ENCODE measurements at places on chromosomes 16 and 17.

DNA sequence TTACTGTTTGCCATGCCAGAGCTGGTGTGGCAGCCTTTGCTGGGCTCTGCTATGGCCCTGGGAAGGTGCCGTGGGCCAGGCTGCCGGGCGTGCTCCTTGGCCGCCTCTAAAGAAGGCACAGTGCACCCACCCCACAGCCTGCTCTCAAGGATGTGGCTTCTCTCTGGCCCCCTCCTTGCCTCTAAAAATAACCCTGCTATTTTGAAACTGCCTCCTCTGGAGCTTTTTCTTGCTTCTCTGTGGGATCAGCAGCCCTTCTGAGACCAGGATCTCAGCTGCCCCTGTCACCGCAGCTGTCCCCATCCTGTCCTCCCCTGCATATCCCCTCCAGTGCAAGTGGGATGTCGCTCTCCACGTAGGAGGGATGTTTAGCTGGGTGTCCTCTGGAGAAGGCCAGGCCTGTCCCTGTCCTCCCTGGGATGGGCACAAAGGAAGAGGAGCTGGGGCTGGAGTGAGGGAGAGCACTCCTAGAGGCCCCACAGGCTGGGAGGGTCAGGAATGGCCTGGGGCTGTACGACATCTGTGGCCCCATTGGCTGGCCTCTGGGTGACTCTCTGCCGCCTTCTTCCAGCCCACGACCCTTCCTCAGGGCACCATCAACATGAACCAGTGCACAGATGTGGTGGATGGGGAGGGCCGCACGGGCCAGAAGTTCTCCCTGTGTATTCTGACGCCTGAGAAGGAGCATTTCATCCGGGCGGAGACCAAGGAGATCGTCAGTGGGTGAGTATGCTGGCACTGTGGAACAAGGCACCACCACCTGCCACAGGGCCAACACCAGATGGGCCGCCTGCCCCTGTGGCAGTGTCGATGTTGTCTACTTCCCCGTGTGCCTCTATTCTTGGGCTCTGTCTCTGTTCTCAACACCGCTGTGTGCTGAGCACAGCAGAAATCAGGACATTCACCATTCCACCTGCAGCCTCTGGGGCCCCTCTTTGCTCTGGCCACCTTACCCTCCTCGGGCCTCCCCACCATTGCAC lies 79.7 kb downstream of the PLD6 start:
- DNase-seq = no peak

DNA sequence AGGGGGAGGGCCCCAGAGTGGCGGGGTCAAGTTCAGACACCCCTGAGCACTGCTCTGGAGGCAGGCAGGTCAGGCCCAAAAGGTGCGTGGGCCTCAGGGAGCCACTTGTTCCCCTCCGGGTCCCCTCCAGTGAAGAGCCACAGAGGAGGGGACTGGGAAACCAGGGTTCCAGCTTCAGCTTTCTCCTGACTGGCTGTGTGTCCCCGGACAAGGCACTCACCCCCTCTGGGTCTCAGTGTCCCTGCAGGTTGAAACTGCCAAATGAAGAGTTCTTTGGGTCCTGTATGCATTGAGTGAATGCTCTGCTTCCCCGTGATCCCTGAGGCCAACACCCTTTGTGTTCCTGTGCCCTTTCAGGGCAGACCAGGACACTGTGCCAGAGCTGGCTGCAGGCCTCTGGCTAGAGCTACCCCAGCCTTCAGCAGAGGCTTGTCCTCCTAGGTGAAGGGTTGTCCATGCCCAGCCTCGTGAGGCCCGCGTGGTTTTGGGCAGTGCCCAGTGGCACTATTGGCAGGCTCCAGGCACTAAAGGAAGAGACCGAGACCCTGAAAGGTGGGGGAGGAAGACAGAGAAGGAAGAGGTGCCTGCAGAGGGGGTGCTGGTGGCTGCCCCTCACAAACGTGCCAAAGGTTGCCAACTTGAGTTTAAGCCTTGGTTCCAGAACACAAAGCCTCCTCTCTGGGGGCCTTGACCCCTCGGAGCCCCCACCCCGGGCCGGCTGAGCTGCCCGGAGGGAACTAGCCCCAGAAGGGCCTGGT lies 13.3 kb upstream of the WNT3 start:
- no peak for DNase-seq

DNA sequence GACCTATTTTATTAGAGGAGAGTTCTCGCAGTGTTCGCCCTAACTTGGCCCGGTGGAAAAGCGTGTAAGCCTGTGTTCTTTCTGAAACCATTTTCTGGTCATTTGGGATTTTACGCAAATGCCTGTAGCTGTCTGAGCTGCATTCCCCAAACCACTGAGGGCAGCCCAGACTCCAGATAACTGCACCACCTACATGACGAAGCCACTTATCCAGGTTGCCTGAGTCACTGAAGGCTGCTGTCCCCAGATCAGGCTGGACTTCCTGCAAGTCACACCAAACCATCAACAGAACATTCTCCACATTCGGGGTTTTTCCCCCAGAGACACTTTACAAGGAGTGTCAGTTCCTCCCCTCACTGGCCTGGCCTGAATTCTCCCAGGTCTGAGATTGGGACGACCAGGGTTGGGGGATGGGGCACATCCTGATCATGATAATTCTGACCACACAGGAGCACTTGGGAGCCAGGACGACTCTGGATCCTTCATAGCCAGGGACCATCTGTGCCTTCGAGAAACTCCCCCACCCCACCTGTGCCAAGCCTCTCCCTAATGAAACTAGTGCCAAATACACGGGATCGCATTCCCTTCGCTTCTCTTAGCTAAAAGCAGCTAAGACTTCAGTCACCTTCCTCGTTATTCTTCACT lies 2.3 kb downstream of the RPRML start:
- DNase-seq = no peak

GRCh38 chr17:48616717-48617470 lies 1.8 kb upstream of the HOXB8 start:
- no peak for DNase-seq

DNA sequence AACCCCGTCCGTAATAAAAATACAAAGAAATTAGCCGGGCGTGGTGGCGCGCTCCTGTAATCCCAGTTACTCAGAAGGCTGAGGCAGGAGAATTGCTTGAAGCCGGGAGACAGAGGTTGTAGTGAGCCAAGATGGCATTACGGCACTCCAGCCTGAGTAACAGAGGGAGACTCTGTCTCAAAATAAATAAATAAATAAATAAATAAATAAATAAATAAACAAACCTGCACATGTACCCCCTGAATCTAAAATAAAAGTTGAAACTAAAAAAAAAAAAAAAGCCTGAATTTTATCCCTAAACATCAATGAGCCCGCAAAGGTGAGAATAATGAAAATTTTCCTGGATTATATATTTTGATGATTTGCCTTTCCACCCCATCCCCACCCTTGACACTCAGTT lies 124.7 kb downstream of the CDH11 start:
- DNase-seq = no peak

DNA sequence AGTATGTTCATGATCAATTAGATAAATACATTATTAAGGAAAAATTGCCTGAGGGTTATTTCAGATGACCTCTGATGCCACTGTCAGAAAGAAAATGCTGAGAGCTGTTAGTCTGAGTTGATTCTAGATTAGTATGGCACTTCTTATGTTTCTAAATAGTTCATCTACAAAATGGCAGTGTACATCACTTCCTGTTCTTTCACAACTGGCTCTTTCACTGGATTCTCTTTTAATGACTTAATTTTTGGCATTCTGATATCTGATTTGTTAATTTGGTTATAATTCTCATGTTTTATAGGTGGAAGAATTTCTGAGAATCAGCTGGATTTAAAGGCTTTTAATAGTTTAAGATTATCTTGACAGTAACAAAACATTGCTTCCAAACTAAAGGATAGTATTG lies 3.3 kb downstream of the TAOK1 start:
- DNase-seq = no peak

DNA sequence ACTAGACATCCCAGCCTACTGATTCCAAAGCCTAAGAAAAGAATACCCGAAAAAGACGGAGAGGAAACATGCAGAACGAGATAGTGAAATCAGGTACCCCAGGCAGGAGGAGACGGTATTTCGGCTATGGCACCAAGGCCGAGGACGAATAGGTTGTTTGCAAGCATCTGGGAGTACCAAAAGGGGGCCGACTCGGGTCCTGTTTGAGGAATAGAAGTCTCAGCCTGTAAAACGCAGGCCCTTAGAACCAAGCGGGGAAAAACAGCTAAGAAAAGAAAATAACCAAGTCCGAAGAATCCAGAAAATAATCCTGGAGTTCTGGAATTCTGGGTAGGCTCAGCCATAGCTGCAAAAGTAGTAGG lies 537 bp downstream of the SLC35B1 start:
- DNase-seq = peak; percentile 40

GRCh38 chr17:61412143-61412859 lies 12.7 kb downstream of the TBX2 start:
- DNase-seq = peak; percentile 81

DNA sequence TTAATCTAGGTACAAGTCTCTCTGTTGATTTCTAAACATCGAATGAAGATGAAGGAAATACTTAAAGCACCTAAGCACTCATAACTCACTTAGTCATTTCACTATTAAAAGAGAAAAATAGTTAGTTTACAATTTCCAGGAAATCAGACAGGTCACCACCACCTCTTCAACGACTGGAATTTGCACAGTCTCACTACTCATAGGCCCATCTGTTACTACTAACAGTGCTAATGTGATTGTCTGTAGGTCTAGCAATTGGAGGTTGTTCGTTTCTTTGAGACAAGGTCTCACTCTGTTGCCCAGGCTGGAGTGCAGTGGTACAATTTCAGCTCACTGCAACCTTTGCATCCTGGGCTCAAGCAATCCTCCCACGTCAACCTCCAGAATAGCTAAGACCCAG lies 444.6 kb downstream of the MAF start:
- no peak for DNase-seq

- DNase-seq = no peak
These were observed 38.7 kb downstream of the TIMM22 start for GRCh38 chr17:1035546-1036170.

DNA sequence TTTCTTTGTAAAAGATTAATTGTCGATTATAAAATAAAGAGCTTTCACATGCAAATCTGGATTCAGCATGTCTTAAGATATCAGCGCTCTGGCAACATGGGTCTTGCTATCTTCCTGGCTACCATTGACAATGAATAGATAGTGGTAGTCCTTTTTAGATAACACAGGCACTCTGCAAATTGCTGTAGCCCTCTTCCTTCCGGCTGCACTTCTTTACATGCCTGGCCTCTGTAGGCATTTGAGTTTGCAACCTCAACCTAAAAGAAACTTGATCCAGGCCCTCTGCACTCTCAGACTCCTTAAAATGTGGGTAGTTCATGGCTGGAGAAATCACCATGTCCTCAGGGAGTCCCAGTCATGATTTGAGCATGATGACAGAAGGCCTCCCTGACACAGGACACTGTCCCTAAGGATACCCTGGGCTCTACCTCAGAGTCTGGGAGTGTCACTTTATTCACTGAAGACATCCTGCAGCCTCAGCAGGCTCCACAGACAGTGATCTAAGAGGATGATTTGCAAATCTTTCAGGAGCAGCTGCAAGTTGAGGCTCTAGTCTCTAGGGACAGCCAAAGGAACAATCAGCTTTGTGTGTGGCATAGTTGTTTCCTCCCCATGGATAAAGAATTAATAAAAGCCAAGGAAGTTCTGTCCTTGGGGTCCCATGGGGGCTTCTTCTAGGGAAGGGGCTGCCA lies 529.4 kb downstream of the RBFOX1 start:
- no peak for DNase-seq

- DNase-seq = no peak
These were observed 13.7 kb downstream of the ZNRF1 start for GRCh38 chr16:75012380-75013081.

DNA sequence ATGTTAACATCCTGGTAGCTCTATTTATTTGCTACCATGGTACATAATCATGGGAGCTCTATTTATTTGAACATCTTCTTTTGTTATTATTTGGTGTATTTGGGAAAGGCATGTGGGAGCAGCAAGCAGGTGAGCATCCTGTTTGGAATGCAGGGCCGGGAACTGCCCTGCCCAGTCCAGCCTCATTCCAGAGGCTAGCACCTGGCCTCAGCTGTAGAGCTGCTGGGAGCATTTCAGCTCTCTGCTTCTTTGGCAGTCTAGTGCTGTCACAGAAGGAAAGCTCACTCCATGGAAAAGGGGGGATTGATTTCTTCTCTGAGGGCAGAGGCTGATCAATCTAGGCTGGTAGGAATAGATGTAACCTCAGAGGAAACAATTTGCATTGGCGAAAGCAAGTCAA lies 112.5 kb downstream of the WWOX start:
- no peak for DNase-seq

- no peak for DNase-seq
These were observed 30.6 kb downstream of the ASIC2 start for GRCh38 chr17:33262266-33263123.

DNA sequence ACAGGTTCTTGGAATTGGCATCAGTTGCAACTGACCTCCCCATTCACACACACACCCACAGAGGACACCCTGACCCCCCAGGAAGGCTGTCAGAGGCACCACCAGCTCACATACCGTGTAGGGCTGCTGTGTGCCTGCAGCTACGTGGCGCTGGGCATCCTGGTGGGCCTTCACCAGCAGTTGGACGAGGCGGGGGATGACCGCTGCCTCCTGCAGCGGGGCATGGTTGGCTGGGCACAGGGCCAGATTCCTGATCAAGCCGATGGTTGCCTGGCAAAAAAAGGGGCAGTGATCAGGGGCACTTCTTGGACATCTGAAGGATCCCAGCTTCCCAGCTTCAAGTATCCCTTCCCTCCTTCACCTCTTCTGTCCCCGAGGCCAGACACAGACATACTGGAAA lies 24.2 kb upstream of the HAP1 start:
- DNase-seq = no peak

DNA sequence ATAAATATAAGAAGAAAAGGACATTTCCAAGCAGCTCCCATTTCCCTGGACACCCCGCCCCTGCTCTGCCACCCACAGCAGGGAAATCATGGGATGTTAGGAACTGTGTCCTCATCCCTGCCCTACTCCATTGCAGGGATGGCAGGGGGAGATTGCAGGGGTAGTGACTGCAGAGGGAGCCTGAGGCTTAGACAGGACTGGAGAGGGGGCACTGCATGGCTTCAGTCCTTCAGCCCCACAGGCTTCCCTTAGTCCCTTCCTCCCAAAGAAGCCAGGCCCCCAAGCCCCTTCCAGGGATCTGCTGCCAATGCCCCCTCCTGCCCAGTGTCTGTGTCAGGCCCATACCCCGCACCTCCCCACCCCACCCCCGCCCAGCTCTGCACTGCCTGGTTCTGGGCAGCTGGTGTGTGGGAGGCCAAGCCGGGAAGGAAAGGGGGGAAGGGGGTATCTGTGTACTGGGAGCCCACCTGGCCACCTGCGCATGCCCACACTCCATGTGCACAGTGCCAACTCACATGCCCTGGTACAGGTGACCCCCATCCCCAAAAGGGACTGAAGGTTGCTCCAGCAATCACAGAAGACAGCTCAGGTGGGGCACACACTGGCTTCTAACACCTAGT lies 3.3 kb downstream of the RUNDC3A start:
- DNase-seq = no peak

GRCh38 chr16:73433731-73434307 lies 385.9 kb upstream of the ZFHX3 start:
- DNase-seq = no peak

DNA sequence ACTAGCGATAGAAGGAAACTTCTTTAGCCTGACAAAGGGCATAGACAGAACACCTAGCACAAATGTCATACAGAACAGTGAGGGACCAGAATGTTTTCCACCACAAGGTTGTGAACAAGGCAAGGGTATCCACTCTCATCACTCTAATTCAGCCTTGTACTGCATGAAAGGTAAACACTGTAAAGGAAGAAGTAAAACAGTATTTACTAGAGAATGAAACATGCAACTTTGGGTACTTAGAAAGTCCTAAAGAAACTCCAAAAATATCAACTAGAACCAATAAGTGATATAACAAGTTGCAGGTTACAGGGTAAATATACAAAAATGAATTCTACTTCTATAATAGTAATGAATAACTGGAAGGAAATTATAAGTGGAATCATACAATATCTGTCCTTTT lies 32.2 kb downstream of the BRIP1 start:
- no peak for DNase-seq

GRCh38 chr16:29698484-29699323 lies 19.7 kb downstream of the QPRT start:
- no peak for DNase-seq

All from stimulated activated CD4-positive, alpha-beta T cell treated with anti-CD3 and anti-CD28 coated beads, Interleukin-2, amount 100 ng/mL, for 24 hours (primary cell).